Uterus (tissue), 4 donors: ENCODE measurements at places on chromosomes 2 and 18. TPM values are rescaled to one million over a fixed set of nuclear protein-coding genes. Genes with fewer than 3 reads are reported as not detected.
A peak's percentile ranks its signal among the peaks of the same experiment; 100 is the strongest.

DNA sequence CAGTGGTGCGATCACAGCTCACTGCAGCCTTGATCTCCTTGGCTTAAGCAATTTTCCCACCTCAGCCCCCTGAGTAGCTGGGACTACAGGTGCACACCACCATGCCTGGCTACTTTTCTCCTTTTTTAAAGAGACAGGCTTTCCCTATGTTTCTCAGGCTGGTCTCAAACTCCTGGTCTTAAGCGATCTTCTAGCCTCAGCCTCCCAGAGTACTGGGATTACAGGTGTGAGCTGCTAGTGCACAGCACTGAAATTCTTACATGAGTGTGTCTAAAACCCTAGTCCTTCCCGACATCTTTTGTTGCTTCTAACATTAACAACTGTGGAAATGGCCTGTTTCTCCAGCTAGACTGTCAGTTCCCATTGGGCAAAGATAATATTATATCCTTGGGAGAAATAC is 2.9 kb downstream of the UGP2 start:
- no peak for DNase-seq

KCNG2 gene
- 0.59 TPM for total RNA-seq

GRCh38 chr2:227376656-227377396 is 2.3 kb downstream of the TM4SF20 start:
- DNase-seq: no peak

CGREF1 gene
- 2.3 TPM for total RNA-seq

DNA sequence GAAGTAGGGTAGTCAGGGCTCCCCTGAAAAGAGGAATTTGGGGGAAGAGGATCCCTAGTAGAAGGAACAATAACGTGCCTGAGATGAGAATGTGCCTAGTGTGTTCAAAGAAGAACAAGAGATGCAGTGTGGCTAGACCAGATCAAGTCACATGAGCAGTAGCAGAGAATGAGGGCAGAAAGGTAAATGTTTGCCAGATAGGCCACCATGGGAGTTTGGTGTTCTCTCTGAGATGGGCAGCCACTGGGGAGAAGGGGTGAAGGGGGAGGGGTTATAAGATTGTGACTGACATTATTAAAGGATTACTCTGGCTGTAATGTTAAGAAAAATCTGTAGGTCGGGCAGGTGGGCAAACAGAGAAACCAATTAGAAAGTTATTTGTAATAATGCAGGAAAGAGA is 166.0 kb downstream of the LCLAT1 start:
- DNase-seq: no peak

DNA sequence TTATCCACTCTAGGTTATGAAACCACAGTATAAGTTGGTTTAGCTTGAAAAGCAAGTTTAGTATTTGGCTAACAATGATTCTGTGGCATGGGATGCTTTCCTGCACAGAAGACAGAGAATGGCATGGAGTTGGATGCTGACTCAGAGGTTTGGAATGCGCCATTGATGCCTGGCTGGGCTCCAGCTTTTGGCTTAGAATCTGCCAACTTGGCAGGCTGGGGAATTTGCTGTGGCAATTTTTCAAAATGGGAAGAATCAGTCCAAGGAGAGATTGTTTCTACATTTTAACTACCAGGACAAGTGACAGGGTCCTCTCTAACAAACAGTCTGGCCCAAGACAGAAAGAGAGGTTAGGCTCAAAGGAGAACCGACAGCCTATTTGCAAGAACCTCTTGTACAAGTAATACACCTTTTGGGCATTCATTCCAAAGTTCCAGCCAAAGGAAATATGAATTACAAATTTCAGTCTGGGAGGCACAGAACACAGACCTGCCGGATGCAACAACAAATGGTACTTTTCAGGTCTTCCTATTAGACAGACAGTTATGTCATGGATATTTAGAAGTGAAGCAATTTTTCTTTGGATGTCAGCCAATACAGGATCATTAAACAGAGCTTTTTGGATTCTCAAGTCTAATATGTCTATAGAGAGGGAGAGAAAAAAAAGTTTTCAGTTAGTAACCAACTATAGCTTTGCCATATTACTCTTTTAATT is 1027.7 kb downstream of the TMEM182 start:
- no peak for DNase-seq

- peak; percentile 54 for DNase-seq
Measured at GRCh38 chr2:99662761-99663341, 173.0 kb upstream of the REV1 start.

MCEE gene
- total RNA-seq: not detected

DNA sequence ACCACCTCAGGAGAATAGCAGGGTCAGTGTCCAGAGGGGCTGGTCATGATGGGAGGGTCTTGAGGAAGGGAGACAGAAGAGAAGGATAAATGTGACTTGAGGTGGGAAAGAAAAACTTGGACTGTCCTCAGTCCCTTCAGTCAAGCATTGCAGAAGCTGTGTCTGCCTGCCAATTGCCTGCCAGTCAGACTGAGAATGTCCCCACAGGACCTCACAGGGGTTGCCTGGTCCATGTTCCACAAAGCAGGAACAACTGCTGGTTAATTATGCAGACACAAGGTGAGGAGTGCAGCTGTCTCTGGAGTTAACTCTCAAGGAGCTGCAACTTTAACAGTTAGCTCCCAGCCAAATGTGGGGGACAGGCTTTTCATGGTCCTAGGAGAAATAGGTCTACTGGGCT is 75.7 kb downstream of the TRIM43 start:
- no peak for DNase-seq
